T-helper 2 cell treated with Interferon-gamma antibody and Interleukin-4, amounts not matched to agents 100 ng/mL and 5 ng/mL, for 36 hours (primary cell): ENCODE measurements at places on chromosomes 13 and 19. TPM values are rescaled to one million over a fixed set of nuclear protein-coding genes. Genes with fewer than 3 reads are reported as not detected.

Gene TTC9B
- not detected in 2 replicates for total RNA-seq

Gene APOC4
- not detected in 2 replicates for total RNA-seq

Gene SIGLEC11
- total RNA-seq: not detected in 2 replicates

Gene PSG1
- not detected in 2 replicates for total RNA-seq

Gene CPAMD8
- total RNA-seq: 1.3 and 1.6 TPM in 2 replicates

Gene ZNF528
- 9.8 and 10.8 TPM in 2 replicates for total RNA-seq

Gene PLPP2
- 0.05 TPM in 1 of 2 replicates, not detected in the other for total RNA-seq

Gene FUT2
- total RNA-seq: not detected in 2 replicates
